Sigmoid colon (tissue), 7 donors: ENCODE measurements at places on chromosomes 1 and 21. TPM values are rescaled to one million over a fixed set of nuclear protein-coding genes. Genes with fewer than 3 reads are reported as not detected.

Gene WDR64
- total RNA-seq = not detected

Gene PMF1
- 61.2 TPM for total RNA-seq

Gene TIE1
- 10.3 TPM for total RNA-seq

DNA sequence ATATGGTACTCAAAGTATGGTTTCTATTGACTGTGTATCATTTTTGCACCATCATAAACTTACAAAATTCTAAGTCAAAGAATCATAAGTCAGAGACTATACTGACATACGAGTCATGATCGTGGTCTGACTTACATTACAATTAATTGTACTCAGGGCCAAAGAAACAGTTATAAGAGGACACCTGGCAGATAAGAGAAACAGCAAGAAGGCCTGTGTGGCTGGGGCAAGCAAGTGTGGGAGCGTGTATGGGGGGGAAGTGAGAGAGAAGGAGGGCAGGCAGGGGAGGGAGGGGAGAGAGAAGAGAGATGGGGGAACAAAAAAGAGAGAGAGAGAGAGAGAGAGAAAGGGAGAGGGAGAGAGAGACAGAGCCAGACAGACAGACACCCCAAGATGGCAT, 70.9 kb downstream of the RERE start:
- H3K4me1 ChIP-seq = peaks cover 17% of the 10 kb centered on the region
- no peak overlapping the region for H3K4me3 ChIP-seq
- no peak overlapping the region for H3K27ac ChIP-seq

- H3K36me3 ChIP-seq = no peaks in the 10 kb centered on the region
- no peak overlapping the region for H3K4me3 ChIP-seq
- H3K27me3 ChIP-seq = no peaks in the 10 kb centered on the region
- H3K27ac ChIP-seq = no peak overlapping the region
- DNase-seq = no peak
These were observed 377.3 kb downstream of the SETD4 start for GRCh38 chr21:35682904-35683549.

Gene SELP
- 4.6 TPM for total RNA-seq
